ENCODE measurements at places on chromosomes 6 and 20.

DNA sequence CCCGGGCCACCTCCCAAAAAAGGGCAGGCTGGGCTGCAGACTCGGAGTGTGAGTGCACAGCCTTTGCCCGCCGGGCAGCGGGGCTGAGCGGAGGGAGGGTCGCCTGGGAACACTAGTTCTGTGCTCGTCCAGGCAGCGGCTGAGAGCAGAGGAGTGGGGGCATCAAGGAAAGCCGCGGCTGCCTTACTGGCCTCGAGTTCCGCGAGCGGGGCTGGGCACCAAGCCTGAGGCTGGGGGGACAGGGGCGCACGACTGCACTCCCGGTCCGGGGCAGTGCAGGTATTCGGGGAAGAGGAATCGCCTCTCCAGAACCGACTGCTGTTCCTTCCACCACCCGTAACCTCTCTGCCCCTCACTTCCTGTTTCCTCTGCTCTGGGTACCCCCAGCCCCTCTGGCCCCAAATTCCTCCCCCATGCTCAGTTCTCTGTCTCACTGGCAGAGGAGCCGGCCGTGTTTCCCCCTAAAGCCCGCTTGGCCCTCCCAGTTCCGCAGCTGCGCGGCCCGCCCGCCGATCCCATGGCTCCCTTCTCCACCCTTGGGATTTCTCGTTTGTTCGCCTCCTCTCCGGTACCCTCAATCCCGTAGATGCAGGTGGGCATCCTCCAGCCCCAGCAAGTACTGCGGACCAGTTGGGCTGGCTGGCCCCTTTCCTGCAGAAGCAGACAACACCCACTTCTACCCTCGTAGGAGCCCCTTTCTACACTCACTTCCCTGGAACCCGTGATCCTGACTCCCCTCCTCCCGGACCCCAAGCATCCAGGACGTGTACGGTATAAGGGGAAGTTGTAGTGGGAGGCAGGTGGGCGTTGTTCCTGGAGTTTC lies 5.1 kb downstream of the RING1 start:
- DNase-seq = no peak

GRCh38 chr6:138085839-138086222 lies 21.4 kb downstream of the PERP start:
- no peak for DNase-seq

GRCh38 chr6:27867945-27868300 lies 44.3 kb downstream of the OR2B2 start:
- DNase-seq = peak; percentile 12

GRCh38 chr20:59144179-59144830 lies 19.3 kb upstream of the ZNF831 start:
- no peak for DNase-seq

- DNase-seq = no peak
Observed at GRCh38 chr20:31842471-31843157, 2.8 kb downstream of the FOXS1 start.

DNA sequence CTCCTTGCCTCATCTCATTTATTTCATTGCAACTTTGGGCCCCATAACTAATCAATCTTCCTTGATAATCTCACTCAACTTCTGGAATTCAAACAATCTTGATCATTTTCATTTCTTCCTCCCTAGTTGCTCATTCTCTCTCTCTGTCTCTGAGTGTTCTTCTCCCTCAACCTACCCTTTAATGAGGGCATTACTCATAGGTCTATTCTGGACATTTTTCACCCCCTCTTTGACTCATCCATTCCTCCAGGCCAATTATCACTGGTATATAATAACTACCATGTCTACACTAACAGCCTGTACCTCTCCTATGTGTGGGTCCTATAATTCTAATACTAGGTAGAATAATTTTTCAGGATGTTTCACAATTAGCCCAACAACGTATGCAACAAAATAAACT lies 78.8 kb downstream of the COL21A1 start:
- no peak for DNase-seq
